ENCODE measurements at places on chromosomes 5 and 9.

DNA sequence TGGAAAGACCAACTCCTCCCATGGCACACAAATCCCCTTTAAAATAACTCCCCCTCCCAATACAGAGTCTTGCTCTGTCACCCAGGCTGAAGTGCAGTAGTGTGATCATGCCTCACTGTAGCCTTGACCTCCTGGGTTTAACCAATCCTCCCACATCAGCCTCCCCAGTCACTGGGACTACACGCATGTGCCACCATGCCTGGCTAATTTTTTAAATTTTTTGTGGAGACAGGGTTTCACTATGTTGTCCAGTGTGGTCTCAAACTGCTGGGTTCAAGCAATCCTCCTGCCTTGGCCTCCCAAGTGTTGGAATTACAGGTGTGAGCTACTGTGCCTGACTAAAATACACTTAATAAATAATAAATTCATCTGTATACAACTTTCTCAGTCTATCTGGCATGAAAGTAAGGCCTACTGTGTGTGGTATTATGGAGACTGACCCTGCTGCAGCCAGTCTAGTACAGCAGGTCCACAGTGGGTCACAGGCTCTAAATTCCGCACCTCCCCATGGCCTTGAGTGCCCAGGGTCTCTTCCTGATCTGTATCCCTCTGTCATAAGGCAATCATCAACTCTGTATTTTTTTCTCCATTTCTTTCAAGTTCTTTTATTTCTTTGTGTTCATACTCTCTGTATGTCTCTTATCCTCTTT lies 169.4 kb downstream of the MAPKAP1 start:
- H3K27ac ChIP-seq = no peak overlapping the region
- H3K27me3 ChIP-seq = no peaks in the 10 kb centered on the region
- H3K4me1 ChIP-seq = peaks cover 9% of the 10 kb centered on the region
- no peaks in the 10 kb centered on the region for H3K36me3 ChIP-seq

- no peak overlapping the region for H3K4me3 ChIP-seq
- peak overlapping the region; percentile 51 for H3K27ac ChIP-seq
- DNase-seq = peak; percentile 78
- H3K27me3 ChIP-seq = peaks cover 4% of the 10 kb centered on the region
- peaks cover 14% of the 10 kb centered on the region for H3K4me1 ChIP-seq
- H3K36me3 ChIP-seq = peaks cover 3% of the 10 kb centered on the region
Observed at GRCh38 chr9:136787690-136788400, 3.3 kb upstream of the TMEM141 start.

- 0 out of 2 replicates have a peak overlapping the region, but pooled peaks have one; percentile 74 for H3K27ac ChIP-seq
- DNase-seq = no peak
- H3K4me1 ChIP-seq = peaks cover 25% of the 10 kb centered on the region
- no peaks in the 10 kb centered on the region for H3K27me3 ChIP-seq
- H3K4me3 ChIP-seq = no peak overlapping the region
Observed at GRCh38 chr9:136541179-136541578, 4.7 kb downstream of the NOTCH1 start.

DNA sequence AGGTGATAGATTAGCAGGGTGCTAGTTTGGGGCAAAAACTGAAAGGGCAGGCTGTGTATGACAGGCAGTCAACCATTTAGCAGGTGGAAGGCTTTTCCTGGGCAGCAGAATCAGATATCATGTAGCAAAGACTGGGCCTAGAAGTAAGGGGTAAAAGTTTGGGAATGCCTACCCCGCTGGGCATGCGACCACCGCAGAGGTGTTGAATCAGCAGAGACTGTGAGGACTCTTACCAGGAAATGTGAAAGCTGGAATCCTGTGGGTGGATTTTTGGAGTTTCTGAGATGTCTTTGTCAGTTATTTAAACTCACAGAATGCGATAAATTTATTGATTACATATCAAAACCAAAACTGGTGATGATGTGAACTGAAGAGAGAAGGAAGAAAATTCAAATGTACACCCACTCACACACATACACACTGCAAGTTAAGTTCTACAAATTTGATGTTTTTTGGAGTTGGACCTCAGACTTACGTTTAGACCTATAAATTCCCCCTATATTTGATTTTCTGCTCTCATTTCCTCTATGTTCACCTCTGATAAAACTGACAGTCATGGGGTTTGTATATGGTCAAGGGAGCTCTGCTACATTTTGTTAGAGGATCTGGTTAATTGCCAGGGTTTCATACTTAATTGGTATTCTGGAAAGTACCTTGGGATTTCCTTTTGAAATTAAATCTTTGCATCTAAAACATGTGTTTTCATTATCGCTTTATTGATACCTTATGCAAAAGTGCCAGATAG lies 333.6 kb downstream of the CSNK1G3 start:
- 0 out of 2 replicates have a peak, but pooled peaks cover 2% of the 10 kb centered on the region for H3K36me3 ChIP-seq
- no peaks in the 10 kb centered on the region for H3K4me1 ChIP-seq
- H3K27ac ChIP-seq = no peak overlapping the region
- H3K27me3 ChIP-seq = no peaks in the 10 kb centered on the region
- no peak for DNase-seq
- no peak overlapping the region for H3K4me3 ChIP-seq

GRCh38 chr5:99054972-99055371 lies 126.2 kb upstream of the CHD1 start:
- no peak overlapping the region for H3K4me3 ChIP-seq
- H3K27me3 ChIP-seq = no peaks in the 10 kb centered on the region
- no peaks in the 10 kb centered on the region for H3K4me1 ChIP-seq
- H3K27ac ChIP-seq = no peak overlapping the region
